NCI-H2227 treated with DMSO at 0.1 percent for 48 hours (cell line): ENCODE measurements at places on chromosomes 1 and 21.

DNA sequence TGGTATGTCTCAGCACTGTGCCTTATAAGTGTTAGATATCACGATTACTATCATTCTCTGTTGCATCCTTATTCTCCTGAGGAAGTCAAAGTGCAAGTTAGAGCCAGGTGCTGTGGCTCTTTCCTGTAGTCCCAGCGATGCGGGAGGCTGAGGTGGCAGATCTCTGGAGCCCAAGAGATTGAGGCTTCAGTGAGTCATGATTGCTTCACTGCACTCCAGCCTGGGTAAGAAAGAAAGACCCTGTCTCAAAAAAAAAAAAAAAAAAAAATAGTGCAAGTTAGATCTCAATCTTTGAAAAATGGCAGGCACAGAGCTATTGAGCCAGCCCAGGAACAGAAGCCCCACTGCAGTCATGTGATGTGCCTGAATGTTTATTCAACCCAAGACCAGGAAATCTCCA lies 147.8 kb upstream of the POGK start:
- no peak for DNase-seq

- DNase-seq: no peak
These were observed 21.3 kb upstream of the LRRC3 start for GRCh38 chr21:44433791-44434567.

DNA sequence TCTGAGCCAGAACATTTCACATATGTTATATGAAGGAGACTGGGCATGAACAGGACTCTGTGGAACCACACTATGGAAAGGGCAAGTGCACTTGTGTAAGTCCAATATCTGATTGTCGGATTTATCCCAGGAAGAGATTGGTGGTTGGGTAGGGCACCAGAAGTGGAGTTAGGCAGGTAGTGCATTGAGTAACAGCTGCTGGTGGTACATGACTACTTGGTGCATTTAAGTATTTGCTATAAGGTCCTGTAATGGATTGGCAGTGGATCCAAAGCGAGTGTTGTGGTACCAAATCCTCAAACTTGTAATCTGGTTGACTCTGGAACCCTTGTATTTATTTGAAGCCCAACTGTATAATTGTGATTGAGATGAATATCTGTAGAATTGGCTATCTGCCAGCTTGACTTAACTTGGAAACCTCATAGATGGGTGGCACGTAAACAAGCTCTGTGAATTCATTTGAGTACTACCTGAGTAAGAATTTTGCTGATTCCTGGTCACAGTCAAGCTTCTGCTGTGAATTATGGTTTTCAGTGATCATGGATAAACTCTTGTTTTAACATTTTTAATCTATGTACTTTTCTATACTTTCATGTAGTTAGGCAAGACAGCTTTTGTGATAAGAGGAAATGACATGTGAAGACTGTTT lies 21.1 kb downstream of the UBAP2L start:
- no peak for DNase-seq

- no peak for DNase-seq
These were observed 17.3 kb downstream of the KCTD3 start for GRCh38 chr1:215584389-215584788.

GRCh38 chr1:81111818-81112217 lies 688.9 kb upstream of the ADGRL2 start:
- DNase-seq: no peak
